Cerebellar cortex (tissue), 1 donor: ENCODE measurements at places on chromosomes 1 and 21.

- no peak for DNase-seq
Observed at GRCh38 chr1:223052931-223053330, 90.1 kb downstream of the TLR5 start.

GRCh38 chr1:19610282-19610981 is 33.7 kb upstream of the NBL1 start:
- no peak for DNase-seq

- no peak for DNase-seq
Observed at GRCh38 chr21:34880401-34880800, 168.7 kb downstream of the RUNX1 start.

DNA sequence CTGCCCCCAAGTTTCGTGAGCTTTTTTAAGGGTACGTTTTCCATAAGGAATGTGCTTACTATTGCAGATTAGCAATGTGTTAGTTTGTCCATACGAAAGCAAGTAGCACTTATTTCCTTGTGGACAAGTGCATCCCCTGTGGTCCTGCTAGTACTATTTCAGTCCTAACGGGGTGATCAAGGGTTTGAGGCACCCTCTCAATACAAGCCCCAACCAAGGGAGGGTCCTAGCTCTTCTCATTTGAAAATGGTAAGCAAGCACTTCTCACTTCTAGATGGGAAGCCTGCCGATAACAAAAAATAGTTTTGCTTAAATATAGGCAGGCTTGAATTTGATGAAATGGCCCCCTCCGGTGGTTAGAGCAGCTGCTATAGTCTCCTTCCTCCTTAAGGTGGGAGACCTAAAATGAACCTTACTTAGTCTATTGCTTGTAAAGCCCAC is 64.0 kb upstream of the HMCN1 start:
- peak; percentile 38 for DNase-seq

- no peak for DNase-seq
Observed at GRCh38 chr1:18923756-18924211, 21.4 kb upstream of the ALDH4A1 start.

- no peak for DNase-seq
Observed at GRCh38 chr1:21379571-21379970, 60.4 kb upstream of the NBPF3 start.

DNA sequence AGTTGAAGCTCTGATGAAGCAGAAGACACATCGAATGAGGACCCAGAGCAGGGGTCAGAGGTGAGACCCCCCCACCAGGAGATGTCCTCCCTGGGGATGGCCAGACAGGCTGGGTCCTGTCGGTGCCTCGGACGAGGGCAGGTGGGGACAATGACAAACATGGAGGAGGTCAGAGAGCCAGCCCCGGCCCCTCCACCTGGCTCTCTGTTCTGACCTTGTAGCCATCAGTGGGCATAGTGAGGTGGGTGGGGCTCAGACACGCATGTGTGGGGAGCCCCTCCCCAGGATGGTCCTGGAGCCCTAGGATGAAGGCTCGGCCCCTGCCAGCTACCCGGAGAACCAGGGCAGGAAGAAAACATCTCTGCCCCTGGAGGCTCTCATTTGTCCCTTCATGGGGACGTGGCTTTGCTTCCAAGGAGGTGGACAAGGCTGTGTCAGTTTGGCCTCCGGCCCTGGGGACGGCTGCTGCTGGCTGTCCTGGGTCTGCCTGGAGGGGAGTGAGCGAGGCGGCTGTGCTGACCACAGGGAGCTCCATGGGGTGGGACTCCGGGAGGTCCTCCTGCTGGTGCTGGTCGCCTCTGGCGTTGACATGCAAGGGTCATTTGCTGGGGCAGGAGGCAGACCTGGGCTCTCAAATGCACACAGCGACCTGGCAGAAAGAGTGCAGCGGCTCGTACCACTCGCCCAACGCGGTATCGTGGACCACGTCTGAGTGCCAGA is 2.6 kb downstream of the KRTAP10-6 start:
- no peak for DNase-seq

DNA sequence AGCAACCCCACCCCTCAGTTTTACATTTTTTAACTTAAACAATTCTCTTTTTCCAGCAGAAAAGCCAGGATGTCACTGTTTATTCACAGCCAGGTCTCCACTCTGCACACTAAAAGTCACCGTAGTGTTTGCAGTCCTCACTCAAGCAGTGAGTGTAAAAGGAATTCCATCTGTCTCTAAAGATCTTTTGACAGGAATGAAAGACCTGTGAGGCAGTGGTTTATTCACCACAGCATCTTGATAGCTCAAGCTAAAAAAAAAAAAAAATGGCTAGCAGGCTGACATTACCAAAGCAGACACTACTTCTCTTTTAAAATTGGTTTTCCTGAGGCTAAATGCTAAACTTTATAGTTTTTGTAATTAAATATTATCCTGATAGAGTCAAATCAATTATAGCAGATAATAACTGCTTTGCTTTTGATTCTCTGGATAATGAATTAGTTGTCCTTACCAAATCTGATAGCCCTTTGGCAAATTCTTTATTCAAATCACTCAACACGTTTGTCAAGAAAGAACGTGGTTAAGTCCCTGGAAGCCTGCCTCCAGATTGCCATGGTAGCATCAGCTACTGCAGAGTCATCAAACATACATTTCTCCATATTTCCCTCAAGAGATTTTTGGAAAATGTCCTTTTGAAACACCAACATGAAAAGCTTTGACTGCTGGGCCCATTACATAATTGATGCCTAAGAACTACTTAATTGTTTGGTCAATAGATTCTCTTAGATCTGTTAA is 22.2 kb upstream of the SLC5A9 start:
- no peak for DNase-seq

GRCh38 chr21:15283789-15284188 is 219.0 kb upstream of the NRIP1 start:
- no peak for DNase-seq

GRCh38 chr1:1432951-1433803 is 2.3 kb upstream of the VWA1 start:
- DNase-seq = no peak

DNA sequence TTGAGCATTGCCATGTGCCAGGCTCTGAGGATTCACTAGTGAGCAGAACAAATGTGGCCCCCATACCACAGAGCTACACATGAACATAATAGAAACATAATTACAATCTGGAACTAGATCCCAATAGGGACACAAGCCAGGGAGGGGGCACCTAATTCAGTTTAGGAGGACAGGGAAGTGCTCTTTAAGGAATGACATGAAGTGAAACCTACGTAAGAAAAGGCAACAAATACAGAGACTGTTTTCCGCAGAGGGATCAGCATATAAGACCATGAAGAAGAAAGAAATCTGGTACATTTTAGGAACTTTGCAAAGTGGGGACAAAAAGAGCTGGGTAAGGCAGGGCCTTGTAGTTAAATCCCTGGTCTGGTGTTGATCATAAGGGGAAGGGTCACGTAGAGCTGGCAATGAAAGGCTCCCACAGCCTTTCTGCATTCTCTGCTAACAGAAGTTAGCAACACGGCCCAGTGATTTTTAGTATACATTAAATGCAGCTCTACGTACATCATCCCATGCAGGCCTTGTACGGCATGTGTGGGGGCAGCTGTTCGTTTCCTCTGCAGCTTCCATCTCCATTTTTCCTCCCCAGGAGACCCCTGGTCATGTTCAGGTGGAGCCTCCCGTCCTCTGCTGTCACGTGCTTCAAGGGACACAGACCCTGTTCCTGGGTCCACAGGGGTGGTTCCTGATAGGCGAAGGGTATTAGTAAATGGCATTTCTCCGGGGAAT is 26.8 kb upstream of the SLC30A1 start:
- no peak for DNase-seq
